ENCODE measurements at places on chromosomes 7 and 10.
A peak's percentile ranks its signal among the peaks of the same experiment; 100 is the strongest.

- no peak for DNase-seq
Observed at GRCh38 chr7:128941323-128941890, 3.7 kb downstream of the IRF5 start.

GRCh38 chr10:96511044-96511945 lies 2.4 kb downstream of the TLL2 start:
- DNase-seq: peak; percentile 50

- no peak for DNase-seq
Observed at GRCh38 chr10:24748214-24748613, 24.5 kb upstream of the ARHGAP21 start.

GRCh38 chr7:157875230-157876179 lies 538.7 kb downstream of the DNAJB6 start:
- no peak for DNase-seq

DNA sequence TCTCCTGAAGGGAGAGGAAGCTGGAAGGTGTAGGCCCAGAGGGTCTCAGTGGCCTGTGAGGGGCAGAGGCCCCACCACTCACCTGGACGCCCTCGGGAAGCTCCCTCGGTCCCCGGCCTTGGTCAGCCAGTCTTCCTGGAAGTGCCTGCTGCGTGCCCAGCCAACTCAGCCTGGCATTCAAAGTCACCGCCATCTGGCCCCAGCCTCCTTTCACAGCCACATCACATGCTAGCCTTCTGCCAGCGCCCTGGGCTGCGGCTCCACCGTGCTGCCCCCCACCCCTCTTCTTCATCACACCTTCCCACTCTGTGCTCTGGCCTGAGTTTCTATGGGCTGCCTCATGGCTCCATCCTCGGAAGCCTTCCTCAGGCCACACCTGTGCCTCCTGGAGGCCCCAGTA lies 98.0 kb downstream of the ZMIZ1 start:
- DNase-seq: no peak

DNA sequence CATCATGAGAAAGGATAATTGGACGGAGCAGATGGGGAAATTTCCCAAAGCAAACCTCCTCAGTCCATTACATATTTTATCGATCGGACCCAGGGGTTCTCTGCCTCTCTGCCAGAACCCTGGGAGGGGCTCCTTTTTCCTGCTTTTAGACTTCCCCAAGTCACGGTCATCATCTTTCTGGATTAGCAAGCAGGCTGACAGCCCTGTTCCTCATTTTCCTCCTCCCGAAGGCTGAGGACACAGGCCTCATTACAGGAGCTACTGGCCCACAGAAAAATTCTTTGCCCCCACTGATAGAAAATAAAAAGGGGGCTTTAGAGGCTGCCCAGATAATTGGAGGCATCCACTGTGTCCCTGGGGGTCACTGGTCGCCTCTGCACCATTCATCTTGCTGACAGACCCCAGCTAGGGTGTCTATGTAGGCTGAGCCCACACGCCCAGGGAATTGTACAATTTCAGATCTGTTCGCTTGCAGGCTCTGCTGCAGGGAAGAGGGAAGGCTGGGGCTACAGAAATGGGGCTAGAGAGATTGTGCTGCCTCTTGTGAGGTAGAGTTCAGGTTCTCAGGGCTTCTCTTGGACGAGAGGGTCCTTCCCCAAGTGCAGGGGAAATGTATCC lies 125.7 kb upstream of the SDK1 start:
- no peak for DNase-seq

- no peak for DNase-seq
Observed at GRCh38 chr10:97763411-97763810, 8.4 kb downstream of the SFRP5 start.

- no peak for DNase-seq
Observed at GRCh38 chr10:86647773-86648703, 6.3 kb upstream of the OPN4 start.

- no peak for DNase-seq
Observed at GRCh38 chr10:84428711-84429110, 100.3 kb downstream of the CCSER2 start.

DNA sequence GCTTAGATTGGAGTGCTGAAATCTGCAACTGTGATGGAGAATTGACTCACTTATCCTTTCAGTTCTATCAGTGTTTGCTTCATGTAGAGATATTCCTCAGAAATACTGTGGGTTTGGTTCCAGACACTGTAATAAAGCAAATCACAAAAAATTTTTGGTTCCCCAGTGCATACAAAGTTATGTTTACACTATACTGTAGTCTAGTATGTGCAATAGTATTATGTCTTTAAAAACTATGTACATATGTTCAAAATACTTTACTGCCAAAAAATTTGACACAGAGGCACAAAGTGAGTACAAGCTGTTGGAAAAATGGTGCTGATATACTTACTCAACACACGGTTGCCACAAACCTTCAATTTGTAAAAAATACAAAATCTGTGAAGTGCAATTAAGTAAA lies 112.5 kb downstream of the EPC1 start:
- no peak for DNase-seq

- DNase-seq: no peak
Observed at GRCh38 chr7:34406848-34407530, 251.0 kb upstream of the NPSR1 start.
